GM03348 (cell line): ENCODE measurements at places on chromosomes 2 and 18.

DNA sequence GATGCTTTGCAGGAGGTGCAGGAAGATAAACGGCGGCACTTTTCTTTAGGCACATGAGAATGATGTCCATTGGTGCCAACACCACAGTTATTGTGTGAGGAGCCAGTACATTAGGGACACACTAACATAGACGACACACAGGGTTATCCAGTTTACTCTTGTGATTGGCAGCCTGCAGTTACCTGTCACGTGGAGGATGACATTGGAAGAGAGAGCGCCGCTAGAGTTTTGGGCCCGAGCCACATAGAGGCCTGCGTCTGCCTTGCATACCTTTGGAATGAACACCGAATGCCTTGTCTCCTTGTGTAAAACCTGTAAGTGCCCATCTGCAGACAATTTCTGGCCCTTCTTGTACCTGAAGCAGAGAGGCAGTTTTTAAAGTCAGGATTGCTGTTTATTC is 26.9 kb upstream of the TTN start:
- DNase-seq, result no peak

DNA sequence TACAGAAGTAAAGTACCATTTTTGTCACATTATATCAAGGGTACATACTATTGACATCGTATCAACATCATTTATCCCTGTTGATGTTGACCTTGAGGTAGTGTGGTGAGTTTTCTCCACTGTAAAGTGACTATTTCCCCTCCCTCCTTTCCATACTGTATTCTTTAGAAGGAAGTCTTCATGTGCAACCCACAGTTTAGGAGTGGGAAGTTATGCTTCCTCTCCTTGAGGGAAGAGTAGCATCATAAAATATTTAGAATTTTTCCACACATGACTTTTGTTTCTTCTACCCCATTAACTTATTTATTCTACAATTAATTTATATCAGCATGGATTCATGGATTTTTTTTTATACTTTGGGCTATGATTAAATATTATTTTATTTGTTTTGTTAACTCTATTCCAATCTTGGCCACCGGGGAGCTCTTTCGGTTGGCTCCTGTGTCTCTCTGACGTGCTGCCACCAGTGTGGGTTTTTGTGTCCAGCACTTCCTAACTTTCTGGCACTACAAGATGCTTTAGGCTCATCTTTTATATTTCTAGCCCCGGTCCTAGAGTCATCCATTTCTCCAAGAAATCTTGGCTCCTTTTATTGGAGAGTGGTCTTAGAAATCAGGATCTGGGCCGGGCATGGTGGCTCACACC is 19.0 kb downstream of the AQP12B start:
- DNase-seq, result no peak

- DNase-seq, result no peak
Measured at GRCh38 chr2:69801745-69802290, 27.6 kb upstream of the GMCL1 start.

DNA sequence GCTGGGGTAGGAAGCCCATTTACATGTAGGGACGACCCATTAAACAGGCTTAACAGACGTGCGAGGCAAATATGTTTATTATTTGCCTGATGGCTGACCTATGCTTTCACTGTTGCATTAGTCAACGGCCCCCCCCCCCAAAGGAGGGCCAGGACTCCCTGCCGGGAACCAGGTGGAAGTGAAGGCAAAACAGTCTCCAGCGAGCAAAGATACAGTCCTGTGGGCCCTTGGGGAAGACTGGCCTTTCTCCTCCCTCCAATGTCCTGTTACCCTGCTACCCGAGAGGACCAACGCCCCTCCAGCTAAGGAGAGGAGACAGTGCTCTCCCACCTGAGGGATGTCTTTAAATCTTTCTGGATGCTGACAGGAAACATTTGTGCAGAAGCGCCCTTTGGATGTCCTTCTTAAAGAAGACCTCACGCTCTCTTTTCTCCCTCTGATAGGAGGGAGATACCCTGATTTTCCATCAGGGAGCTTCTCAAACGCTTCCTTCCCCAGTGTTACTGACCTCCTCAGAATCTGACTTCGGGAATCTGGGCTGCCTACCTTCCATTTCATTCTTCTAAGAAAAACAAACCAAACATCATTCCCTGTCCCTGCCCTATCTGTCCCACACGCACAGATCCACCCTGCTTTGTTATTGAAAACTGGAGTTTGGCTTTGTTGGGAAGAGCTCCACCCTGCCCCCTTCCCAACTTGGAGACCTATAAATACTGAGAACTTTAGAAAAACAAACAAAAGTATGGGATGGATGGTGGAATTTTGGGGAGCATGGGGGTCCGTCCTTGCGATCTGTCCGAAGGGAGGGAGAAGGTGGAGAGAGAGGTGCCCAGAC is 135.9 kb upstream of the SIX3 start:
- DNase-seq, result no peak

- no peak for DNase-seq
Measured at GRCh38 chr2:150733051-150733618, 245.7 kb upstream of the RND3 start.

DNA sequence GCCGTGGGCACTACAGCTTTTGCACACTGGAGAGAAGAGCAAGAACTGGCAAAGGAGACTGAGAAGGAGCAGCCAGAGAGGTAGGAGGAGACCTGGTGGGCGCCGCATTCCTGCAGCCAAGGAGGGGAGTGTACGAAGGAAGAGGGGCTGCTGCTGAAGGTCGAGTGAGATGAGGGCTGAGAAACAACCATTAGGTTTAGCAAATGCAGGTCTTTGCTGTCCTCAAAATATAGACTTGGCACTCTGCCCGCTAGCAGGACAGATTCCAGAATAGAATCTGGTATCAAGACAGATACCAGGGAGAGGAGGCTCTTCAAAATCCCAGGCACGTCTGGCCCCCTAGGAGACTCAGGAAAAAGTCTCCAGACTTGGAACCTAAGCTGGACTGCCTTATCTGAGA is 83.0 kb downstream of the TGOLN2 start:
- DNase-seq, result no peak

GRCh38 chr2:224922142-224922727 is 120.0 kb downstream of the DOCK10 start:
- no peak for DNase-seq

DNA sequence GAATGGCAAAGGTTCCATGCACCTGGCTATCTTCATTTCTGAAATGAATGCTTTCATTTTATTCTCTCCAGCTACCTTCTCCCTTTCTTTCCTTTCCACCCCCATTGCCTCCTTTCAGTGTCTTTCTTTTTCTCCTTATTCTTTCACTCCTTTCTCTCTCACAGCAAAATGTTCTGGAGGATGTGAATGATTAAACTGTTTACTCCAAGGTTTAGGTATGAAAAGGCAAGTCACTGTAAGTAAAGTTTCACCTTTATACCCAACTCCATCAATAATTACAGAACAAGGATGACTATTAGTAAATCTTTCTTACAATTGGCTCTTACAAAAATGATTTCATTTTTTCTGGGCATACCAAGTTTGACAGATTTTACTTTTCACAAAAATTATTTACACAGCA is 4.3 kb downstream of the PAX8 start:
- no peak for DNase-seq

- peak; percentile 21 for DNase-seq
Measured at GRCh38 chr2:231614559-231615057, 21.9 kb downstream of the TEX44 start.

DNA sequence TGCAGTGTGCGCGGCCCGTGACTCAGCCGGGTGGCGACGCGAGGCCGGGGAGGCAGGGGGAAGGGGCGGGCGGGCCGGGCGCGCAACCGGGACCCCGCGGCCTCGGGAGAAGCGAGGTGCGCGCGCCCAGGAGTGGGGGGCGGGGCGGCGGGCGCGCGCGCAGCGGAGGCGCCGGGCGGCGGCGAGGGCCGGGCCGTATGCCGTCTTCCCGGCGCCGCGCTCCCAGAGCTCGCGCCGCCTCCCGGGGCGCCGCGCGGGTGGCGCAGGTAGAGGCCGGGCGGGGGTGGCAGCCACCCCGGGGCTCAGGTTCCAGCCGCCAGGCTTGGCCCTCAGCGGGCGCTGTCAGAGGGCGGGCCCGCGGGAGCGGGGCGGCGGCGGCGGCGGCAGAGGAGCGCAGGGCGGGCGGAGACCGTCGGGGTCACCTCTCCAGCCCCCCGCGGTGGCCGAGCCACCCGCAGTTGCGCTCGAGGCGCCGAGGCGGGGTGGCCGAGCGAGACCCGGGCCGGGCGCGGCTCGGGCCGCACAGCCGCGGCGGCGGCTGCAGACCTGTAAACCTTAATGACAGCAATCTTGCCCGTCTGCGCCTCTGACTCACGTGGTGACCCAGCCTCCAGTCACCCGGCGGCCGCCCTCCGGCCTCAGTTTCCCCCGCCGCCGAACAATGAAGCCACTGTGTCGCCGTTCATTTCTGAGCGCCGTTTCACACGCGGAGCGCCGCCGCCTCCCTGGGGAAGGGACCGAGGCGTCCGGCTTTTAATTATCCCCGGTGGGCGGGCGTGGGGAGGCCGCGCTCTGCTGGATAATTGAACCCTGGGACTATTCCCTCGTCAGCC is 25.3 kb upstream of the SMAD7 start:
- DNase-seq, result peak; percentile 94

GRCh38 chr2:74406035-74406434 is 15.4 kb downstream of the C2orf81 start:
- DNase-seq, result no peak

DNA sequence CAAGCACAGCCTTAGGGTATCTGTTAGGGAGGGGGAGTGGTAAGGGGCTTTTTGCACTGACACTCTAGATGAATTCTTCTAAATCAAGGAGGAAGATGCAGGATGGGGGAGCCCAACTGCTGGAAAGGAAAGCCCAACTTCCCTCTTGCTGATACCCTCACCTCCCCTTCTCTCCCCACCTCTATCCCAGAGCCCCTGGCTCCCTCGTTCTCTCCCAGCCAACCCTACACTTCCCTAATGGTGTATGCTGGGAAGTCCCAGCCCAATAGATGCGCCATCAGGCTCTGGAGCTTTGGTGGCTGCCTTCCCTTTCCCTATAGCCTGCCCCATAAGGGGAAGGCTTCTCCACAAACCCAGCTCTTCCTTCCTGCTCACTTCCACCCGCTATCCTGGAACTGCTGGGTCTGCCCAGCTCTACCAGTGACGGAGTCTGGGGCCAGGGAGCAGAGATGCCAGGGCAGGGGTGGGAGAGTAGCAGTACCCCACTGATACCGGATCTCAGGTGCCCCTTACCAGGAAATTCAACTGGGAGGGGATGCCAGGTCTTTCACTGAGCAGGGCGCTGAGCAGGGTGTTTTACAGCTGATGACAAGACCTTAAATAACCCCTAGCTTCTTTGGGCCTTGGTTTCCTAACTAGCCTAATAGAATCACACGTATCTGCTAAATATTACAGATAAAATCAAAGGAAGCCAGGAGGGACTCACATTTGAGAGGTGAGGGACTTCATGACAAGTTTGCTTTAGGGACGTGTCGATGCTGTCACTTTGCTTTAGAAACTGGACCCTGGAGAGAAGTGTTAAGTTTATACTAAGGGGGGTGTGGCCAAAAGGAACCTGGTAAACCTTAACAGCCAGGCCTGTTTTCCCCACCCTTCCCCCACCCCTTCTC is 82.6 kb downstream of the DNMT3A start:
- DNase-seq, result no peak

- DNase-seq, result peak; percentile 17
Measured at GRCh38 chr2:43276266-43276941, 50.0 kb upstream of the ZFP36L2 start.

- no peak for DNase-seq
Measured at GRCh38 chr2:232415138-232415690, 8.6 kb downstream of the ALPG start.

DNA sequence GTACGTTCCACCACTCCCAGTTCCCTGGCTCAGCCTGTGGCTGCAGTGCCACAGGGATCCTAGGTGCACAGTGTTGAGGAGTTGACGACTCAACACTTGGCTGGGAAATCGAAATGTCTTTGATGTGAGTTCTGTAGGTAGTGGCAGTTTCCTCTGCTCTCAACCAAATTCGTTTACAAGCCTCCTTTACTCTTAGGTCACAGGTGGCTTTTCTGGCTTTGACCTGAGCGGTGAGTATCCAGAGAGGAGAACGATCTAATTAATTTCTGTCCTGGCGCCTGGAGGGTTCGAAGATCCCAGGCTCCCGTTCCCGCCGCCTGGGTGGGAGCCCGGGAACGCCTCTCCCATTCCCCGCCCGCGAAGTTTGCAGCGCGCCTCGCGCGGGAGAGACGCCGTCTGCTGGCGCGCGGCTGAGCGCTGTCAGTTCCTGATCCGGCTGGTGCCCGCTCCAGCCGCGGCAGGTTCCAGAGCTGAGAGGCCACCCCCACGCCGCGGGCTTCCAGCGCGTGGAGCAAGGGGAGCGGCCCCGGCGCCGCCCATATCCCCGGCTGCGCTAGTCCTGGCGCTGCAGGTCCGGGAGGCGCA is at the start of gene LAMA3:
Gene LAMA3, plus strand, starts transcription at position 423 of the 585 bp plus-strand sequence. CDS start 231 bp downstream, outside the sequence.
- peak; percentile 82 for DNase-seq

- no peak for DNase-seq
Measured at GRCh38 chr2:217336694-217337093, 476.8 kb upstream of the TNP1 start.

DNA sequence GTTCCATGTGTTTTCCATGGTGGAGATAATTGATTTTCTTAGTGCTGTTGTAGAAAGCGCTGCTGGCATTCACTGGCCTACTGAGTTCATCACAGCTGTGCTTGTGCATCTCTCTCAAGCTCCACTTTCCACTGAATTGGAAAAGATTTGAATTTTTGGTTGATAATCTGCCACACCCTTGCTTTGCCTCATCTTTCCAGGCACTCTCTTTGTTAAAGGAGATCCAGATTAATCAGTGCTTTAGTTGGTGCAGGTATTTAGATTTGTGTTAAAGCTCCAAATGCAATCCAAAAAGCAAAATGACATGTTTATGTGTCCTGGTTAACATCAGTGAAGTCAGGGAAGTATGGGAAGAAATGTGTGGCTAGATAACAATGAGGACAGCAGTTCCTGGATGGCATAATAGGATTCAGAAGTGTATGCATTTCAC is 2.7 kb upstream of the COL3A1 start:
- no peak for DNase-seq

- DNase-seq, result no peak
Measured at GRCh38 chr2:189188115-189188805, 8.7 kb upstream of the COL5A2 start.

DNA sequence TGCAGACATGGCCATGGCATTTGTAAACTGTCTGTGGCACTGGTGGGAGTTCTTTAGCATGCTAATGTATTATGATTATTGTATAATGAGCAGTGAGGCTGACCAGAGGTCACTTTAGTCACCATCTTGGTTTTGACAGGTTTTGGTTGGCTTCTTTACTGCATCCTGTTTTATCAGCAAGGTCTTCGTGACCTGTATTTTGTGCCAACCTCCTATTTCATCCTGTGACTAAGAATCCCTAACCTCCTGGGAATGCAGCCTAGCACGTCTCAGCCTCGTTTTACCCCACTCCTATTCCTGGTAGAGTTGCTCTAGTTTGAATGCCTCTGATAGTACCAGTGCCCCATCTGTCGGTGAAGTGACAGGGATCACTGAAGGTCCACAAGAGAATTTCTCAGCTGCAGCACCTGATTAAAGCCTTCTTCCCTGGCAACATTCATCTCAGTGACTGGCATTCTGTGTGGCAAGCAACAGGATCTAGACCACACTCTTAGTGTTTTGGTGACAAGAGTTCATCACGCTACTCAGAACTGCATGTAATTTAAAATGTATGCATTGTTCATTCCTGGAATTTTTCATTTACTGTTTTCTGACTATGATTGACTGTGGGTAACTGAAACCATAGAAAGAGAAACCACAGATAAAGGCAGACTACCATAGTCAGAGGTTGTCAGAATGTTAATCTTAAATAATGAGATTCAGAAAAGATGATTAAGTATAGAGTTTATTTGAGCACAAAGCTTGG is 43.0 kb upstream of the GPR39 start:
- no peak for DNase-seq
